Activated CD4-positive, alpha-beta T cell treated with anti-CD3 and anti-CD28 coated beads, Interleukin-2, amount 10 ng/mL, durations not matched to agents 24 days and 14 days (primary cell): ENCODE measurements at places on chromosomes 6 and 20. TPM values are rescaled to one million over a fixed set of nuclear protein-coding genes. Genes with fewer than 3 reads are reported as not detected.

DNA sequence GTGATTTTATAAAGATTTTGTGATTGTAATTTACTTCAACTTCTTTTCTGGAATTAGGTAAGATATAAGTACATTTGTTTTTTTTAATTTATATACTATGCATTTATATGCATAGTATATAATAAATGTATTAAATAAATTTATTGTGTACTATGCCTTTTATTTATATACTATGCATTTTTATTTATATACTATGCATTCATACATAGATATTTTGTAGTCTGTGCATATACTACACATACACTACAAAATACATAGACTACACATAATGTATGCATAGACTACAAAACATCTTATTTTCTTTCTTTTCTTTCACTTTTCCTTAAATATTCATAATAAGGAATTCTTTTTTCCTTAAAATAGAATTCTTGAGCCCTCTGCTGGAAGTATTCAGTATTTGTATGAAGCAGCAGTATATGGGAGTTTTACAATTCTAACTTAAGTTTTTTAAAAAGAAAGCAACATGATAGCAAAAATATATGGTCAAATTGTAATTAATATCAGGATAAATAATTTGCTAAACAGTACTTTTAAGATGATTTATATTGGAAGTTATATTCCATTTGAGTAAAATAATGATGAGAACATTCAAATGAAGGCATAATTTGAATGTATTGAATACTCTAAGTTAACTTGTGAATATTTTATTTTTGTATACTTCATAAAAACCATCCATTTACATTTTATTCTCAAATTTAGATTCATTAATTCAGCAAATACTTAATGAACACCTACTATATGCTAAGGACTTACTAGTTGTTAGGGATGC is 129.3 kb downstream of the KLHL32 start:
- DNase-seq = no peak

DNA sequence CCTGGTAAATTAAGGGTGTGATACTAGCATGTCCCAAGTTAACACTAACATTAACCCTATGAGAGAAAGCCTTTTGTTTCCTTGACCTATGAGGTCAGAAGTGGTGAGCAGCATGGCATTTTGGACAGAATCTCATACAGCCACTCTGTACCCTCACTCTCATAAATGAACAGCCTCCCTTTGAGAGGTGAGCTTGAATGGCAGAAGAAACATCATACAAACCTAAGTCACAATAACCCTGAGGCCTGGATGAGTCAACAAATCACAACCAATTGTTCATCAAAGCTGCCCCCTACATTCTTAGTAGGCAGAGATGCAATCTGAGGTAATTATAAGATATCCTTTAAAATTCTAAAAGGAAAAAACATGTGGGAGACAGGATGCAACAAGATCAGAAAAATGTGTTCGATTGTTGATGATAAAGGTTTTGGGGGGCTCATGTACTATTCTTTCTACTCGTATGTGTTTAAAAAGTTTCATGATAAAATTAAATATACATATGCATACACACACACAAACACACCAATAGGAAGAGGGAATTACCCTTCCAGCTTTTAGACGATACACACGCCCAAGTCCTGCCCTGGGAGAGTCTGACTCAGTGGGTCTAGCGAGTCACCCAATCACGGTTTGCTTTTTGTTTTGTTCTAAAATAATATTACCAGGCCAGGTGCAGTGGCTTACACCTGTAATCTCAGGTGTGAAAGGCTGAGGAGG is 117.3 kb downstream of the ARHGAP18 start:
- DNase-seq = no peak

OR2B6 gene
- not detected in 2 replicates for total RNA-seq

DNA sequence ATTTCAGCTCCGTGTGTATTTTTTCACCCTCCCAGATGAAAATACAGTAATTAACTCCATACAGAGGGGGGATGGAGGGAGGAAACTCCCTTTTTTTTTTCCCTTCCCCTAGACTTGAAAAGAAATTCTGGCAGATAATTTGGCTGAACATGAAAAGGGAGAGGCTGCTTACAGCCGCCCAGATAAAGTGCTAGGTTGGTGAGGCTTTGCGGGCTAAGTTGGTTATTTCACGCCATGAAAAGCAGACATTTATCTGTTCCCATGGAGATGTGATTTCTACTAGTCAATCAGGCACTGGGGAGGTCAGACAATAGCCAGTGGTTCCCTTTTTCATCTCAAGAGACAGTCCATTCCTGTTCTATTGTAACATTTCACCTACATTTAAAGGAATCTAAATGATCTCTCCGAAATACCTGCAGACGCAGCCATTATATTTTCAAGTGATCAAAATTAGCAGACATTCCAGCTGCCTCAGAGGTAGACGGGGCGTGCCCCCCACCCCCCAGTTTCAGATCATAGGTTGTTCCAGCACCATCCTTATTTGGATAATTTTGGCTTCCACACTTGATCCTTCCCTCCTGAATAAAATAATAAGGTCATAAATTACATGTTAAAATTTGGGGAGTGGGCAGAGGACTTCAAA is 143.9 kb upstream of the ZNF217 start:
- no peak for DNase-seq

ZFP57 gene
- 2.0 and 2.7 TPM in 2 replicates for total RNA-seq

C6orf118 gene
- not detected in 2 replicates for total RNA-seq

GRCh38 chr6:43468240-43468639 is 9.1 kb upstream of the TJAP1 start:
- no peak for DNase-seq

DNA sequence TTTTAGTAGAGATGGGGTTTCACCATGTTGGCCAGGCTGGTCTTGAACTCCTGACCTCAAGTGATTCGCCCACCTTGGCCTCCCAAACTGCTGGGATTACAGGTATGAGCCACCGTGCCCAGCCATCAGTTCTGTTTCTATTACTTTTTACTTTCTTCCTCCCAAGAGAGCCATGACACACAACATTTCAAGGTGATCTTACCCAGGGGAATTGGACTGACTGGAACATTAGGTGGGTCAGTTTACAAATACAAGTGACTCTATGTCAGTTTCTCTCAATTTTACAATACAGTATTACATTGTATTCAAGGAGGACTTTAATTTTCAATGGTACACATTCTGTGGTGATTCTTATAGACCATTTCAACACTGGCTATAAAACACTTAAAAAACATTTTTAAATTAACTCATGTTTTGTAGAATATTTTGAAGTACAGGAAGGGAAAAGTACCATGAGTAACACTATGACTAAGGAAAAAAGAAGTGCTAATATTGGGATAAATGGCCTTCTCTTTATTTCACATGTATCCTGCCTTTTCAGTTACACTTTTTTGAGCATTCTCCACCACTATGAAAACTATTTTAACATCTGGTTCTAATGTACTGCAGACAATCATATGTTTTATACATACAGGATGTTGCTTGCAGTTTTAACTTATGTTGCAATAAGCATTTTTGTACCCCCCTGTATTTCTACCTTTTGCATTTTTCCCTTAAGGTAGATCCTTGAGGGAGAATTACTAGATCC is 8.4 kb downstream of the TPBG start:
- no peak for DNase-seq

CNR1 gene
- total RNA-seq = not detected in 2 replicates

DNA sequence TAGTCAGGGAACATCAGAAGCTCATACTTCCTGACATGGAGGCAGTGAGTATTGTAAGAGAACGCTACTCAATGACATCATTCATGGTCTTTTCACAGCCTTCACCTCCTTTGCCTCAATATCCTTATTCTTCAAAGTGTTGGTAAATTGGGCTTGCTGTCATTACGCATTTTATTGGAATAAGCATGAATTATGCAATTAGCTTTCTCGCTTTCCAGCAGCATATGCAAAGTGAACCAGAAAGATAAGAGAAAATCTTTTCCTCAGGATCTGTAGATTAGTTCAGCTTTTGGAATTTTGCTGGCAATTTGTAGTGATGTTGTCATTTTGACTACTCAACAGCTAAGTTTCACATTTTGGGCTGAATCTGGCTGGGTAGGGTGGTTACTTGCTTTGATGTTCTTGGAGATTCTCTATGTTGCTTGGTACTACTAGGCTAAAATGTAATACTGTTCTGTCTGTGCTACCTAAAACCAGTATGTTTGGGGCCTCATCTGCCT is 1012.1 kb downstream of the KIF16B start:
- no peak for DNase-seq

SOBP gene
- 0.09 and 0.26 TPM in 2 replicates for total RNA-seq

- no peak for DNase-seq
Measured at GRCh38 chr6:17908831-17909230, 78.6 kb downstream of the KIF13A start.

GRCh38 chr20:35344354-35344837 is 52.2 kb upstream of the FAM83C start:
- DNase-seq = no peak

HLA-DMB gene
- total RNA-seq = 0.75 and 0.80 TPM in 2 replicates

DNA sequence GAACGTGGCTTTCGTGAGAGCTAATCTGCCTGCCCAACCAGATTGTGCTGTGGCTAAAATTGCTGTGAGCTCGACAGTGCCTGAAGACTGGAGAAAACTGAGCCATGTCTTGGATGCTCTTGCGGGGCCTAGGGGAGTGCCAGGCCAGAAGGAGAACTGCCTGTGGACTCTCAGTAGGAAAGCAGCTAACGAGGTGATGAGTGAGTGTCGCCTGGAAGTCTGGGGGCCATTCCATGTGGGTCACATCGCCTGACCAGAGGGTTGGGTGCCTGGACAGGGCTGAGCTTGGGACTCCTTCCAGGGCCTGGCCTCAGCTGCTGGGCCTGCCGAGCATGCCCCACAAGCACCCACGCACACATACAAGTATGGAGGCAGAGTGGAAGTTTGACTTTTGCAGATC is 166.5 kb downstream of the VEGFA start:
- DNase-seq = no peak

MRPS10 gene
- total RNA-seq = 49.4 and 50.8 TPM in 2 replicates

ATP9A gene
- total RNA-seq = 14.7 and 16.1 TPM in 2 replicates

DNA sequence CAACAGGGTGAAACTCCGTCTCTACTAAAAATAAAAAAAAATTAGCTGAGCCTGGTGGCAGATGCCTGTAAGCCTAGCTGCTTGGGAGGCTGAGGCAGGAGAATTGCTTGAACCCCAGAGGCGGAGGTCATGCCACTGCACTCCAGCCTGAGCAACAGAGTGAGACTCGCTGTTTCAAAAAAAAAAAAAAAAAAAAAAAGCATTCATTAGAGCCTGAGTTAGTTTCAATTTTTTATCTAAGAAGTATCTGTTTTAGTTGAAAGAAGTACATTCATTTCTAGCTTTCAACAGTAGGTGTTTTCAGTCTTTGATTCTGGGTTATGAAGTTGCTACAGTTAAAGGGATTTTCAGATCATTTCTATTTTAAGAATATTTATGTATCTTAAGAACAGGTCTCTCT is 42.2 kb downstream of the ZNF292 start:
- no peak for DNase-seq

- DNase-seq = no peak
Measured at GRCh38 chr6:28269492-28269891, 2.5 kb downstream of the ZSCAN26 start.

DNA sequence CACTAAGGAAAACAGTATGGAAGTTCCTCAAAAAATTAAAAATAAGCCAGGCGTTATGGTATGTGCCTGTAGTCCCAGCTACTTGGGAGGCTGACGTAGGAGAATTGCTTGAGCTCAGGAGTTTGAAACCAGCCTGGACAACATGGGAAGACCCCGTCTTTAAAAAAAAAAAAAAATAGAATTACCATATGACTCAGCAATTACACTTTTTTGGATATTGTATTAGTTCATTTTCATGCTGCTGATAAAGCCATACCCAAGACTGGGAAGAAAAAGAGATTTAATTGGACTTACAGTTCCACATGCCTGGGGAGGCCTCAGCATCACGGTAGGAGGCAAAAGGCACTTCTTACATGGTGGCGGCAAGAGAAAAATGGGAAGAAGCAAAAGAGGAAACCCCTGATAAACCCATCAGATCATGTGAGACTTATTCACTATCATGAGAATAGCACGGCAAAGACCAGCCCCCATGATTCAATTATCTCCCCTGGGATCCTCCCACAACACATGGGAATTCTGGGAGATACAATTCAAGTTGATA is 10.8 kb upstream of the SMIM29 start:
- no peak for DNase-seq

CFAP206 gene
- not detected in 2 replicates for total RNA-seq

OGFR gene
- total RNA-seq = 49.1 and 54.6 TPM in 2 replicates

YTHDF1 gene
- 44.5 and 48.6 TPM in 2 replicates for total RNA-seq

TLDC2 gene
- total RNA-seq = not detected in 2 replicates

GRCh38 chr6:96015518-96016333 is at the start of gene FUT9:
TSS of gene FUT9 (plus strand) at chr6:96015974. CDS start at chr6:96203156, 187,182 bp downstream.
- DNase-seq = no peak

DNA sequence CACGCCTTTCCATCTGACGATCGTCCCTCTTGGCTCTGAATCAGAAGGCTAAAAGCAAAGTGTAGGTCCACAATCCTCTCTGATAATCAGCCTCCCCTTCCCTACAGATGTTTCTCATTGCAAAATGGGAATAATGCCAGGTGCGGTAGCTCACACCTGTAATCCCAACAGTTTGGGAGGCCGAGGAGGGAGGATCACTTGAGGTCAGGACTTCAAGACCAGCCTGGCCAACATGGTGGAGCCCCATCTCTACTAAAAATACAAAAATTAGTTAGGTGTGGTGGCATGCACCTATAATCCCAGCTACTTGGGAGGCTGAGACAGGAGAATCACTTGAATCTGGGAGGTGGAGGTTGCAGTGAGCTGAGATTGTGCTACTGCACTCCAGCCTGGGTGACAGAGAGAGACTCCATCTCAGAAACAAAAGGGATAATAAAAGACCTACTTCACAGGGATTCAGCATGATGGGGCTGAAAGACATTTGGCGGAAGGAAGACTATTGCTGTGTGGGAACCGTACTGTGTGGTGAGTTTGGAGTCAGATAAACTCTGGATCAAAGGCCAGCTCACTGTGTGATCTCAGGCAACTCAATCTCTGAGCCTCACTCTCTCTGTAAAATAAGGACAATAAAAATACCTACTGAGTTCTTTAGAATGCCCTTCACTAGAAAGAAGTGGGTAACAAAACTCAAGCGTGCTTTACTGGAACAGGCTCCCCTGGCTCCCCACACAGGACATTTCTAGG is 15.9 kb upstream of the SLC9A8 start:
- no peak for DNase-seq

GRCh38 chr6:97215157-97215769 is 67.8 kb downstream of the MMS22L start:
- peak; percentile 60 for DNase-seq

DNA sequence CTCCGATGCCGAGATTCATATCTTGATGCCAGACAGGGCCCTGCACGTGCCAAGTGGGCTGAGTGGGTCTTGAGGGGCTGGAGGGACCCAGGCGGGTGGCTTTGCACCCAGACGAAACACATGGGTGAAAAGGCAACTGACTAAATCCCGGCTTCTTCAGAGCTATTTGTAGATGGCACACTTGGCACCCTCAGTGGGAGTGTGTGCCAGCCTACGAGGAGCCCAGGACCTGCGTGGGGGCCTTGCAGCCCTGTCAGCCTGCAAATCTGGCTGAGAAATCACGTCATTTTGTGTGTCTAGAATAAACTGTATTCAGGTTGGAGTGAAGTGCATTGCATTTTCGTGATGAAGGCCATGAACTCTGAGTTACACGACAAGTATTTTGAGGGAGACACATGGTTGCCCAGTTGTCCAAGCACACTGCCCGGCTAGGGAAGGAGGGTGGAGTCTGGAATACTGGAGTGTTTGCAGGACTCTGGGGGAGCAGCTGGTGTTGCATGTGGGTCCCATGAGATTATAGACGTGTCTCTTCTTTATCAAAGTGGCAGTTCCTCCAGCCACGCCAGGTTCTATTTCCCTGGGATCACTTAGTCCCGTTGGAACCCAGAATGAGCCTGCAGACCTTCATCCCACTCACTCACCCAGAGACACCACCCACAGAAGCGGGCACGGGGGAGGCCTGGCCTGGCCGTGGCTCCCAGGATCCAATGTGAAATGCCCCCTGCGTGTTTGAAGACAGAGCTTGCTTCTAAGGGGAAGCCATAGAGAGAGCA is 60.2 kb downstream of the DLL1 start:
- no peak for DNase-seq

CD93 gene
- 1.5 and 1.7 TPM in 2 replicates for total RNA-seq
